Fibroblast of the aortic adventitia (primary cell): ENCODE measurements at places on chromosomes 2 and 18.

GRCh38 chr2:107263628-107264027 lies 377.7 kb upstream of the ST6GAL2 start:
- DNase-seq, result no peak

GRCh38 chr2:230865766-230866755 lies 1.3 kb downstream of the ITM2C start:
- DNase-seq, result no peak

- no peak for DNase-seq
Observed at GRCh38 chr2:173214213-173214612, 138.6 kb downstream of the MAP3K20 start.

GRCh38 chr2:173898178-173898668 lies 67.0 kb downstream of the SP3 start:
- no peak for DNase-seq

GRCh38 chr2:169757778-169758177 lies 24.1 kb downstream of the KLHL23 start:
- DNase-seq, result no peak

- no peak for DNase-seq
Observed at GRCh38 chr2:156396126-156396525, 40.1 kb upstream of the GPD2 start.

DNA sequence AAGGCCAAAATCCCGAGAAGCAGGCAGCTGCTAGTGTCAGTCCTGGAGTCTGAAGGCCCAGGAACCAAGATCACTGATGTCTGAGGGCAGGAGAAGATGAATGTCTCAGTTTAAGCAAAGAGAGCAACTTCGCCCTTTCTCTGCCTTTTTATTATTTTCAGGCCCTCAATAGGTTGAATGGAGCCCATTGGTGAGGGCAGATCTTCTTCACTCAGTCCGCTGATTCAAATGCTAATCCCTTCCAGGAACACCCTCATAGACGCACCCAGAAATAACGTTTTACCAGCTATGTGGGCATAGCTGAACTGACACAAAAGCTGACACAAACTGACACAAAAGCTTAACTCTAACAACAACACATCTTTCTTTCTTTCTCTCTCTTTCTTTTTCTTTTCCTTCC lies 78.0 kb upstream of the KCNJ3 start:
- no peak for DNase-seq
